ENCODE measurements at places on chromosomes 1 and 21.

GRCh38 chr1:53319296-53320101, 8.4 kb downstream of the LRP8 start:
- no peak for DNase-seq

GRCh38 chr1:221709854-221710253, 32.0 kb downstream of the DUSP10 start:
- no peak for DNase-seq

- no peak for DNase-seq
Observed at GRCh38 chr1:107145637-107146036, 4.8 kb downstream of the NTNG1 start.

DNA sequence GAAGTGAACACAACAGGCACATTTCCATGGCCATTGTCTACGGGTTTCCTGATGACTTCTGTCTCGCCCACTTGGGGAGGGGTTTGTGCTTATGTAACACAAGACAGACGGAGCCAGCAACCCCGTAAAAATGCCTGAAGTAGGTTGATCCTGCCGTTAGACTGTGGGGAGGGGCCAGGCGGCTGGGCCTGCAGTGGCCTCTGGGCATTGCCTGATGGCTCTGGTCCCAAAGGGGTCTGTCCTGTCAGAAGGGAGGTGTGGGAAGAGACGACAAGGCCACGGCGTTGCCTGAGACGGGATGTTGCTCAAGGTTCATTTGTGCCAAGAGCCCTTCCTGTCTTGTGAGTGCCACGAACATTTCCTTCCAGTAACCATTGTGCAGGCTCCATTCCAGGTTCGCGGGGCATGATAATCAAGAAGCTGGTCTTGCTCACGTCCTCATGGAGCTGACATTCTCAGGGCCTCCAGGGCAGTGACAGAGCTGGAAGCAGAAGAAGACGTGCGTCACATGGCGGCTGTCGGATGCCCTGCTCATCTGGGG, 44.7 kb downstream of the ABCG1 start:
- DNase-seq, result no peak

DNA sequence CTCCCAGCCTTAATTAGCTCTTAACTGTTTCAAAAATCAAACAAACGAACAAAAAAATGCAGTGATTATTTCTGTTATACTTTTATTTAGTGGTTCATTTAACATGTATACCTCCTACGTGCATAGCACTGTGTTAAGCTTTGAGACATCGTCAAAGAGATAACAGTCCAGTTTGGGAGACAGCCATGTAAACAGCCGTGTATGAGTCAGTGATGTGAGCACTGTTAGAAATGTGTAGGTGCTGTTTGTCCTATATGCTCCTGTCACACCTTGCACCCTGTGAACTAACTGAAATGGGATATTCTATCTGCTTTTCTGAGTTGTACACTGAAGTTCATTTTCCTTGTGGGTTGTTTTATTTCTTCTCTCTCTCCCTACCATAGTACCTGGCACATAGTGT, 109.7 kb upstream of the CACYBP start:
- no peak for DNase-seq

DNA sequence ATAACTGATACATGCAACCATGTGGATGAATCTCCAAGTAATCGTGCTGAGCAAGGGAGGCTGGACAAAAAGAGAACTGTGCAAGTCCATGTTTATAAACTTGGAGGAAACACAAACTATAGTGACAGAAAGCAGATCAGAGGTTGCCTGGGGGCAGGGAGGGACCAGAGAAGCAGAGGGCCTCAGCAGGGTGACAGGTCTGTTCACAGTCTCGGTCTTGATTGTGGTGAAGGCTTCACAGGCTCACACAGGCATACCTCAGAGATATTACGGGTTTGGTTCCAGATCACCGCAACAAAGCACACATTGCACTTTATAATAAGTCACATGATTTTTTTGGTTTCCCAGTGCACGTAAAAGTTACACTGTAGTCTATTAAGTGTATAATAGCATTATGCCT, 28.5 kb downstream of the ACOT7 start:
- DNase-seq, result no peak

- DNase-seq, result no peak
Observed at GRCh38 chr1:111848852-111849545, 93.3 kb downstream of the DDX20 start.

DNA sequence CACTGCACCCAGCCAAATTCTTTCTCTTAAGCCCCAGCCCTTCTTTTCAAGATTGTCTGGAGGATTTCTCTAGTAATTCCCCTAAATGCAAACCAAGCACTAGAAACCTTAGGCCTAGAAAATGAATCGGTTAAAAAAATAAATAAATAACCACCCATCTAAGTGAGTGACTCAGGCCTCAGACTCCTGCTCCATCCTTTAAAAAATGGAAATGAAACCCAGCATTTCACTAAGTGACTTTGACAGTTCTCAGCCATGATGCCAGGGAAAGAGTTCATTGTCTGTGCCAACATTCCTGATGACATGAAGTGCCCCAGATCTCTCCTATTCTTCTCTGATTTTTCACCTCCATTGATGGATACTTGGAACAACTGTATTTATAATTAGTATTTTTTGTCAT, 415.2 kb upstream of the DAB1 start:
- no peak for DNase-seq

DNA sequence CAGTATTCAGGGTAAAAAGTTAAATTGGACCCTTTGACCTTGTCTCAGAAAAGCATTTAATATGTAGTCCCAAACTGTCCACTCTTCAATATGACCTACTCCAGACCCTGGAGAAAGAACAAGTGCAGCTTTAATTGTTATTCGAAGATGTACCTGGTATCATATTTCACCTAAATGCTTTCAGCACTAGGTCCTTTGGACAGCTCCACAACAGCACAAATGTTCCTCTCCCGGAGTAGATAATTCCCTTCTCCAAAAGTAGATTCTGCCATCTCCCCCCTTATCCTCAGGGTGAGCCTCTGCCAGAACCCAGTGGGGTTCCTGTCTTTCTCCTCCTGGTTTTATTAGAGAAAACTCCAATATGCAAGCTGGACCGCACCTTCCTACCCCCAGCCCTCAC, 104.5 kb upstream of the AJAP1 start:
- no peak for DNase-seq

DNA sequence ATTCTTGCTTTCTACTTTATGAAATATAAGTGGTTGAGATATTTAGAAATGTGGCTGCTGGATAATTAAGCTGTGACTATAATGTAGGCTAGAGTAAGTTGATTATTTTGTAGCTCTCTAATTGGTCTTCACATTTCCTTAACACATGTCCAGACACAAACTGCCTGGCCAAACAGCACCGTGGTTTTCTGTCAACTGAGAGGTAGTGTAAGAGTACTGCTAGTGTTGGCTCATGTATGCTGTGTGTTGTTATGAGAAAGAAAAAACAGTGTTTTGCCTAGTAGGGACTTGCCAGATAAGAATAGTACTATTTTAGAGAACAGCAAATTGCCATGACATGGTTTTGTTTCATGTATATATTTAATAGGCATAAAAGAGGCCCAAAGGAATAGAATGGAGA, 37.1 kb downstream of the TMED5 start:
- no peak for DNase-seq

DNA sequence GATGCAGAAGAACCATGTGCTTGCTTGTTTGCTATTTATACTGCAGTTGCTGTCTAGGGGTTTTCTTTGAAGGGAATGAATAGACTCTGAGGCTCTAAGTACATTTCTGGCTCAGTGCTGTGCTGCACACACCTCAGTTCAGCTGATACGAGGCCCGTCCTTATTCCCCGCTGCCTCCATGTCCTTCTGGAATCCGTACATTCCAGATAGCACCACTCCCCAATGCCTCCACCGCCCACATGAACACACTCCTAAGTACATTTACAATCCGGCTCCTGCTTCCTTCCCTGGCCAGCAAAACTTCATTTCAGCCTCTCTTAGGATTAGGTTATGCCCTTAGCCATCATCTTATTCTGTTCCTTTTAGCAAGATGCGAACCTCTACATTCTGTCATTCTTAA, 57.1 kb downstream of the KCNC4 start:
- no peak for DNase-seq

DNA sequence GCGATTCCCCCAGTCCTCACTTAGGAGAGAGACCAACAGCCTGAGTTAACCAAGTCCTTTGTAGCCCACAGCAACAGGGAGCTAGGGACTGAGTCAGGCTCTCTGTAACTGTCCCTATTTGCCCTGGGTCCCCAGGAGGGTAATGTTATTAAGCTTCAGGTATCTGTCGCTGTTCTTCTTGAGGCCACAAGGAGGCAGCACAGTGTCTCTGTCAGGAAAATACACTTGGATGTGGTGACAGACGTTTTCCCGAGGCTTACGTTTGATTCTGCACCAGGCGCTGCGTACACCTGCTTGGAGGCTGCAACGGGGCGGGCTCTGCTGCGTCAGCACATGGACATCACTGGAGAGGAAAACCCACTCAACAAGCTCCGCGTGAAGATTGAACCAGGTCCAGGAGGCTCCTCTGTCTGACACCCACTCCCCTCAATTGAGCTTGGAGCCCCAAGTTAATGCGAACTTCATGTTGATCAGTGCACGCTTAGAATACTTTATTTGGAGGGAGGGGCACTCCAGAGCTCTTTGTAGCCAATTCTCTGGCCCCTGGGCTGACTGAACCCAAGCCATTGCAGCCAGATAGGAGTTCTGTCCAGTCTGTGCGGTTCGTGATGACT, 10.7 kb upstream of the ELF3 start:
- DNase-seq, result no peak

- DNase-seq, result no peak
Observed at GRCh38 chr1:174397261-174397660, 50.5 kb upstream of the GPR52 start.

DNA sequence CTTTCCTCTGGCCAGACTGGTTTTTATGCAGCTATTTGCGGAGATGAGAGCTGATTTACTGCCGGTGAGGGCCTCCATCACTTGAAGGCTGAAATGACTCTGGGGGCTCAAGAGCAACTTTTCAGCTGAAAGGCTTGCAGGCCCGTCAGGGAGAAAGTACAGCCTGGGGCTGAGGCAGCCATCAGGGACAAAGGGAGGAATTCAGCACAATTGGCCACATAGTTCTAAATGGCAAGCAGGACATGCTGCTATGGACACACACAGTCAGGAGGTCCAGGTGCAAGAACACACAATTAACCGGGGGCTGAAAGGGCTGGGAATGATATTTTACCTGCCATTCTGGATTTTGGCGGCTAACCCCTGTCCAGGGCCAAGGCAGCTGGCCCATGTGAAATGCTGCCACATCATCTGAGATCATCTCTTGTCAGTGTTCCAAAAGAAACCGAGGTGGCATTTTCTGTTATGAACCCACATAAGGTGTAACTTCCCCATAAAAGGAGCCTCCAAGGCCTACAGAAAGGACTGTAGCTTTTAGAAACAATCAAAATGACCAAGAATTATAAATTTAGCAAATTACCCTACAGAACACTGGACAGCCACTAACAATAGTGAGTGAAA, 58.2 kb downstream of the LMX1A start:
- DNase-seq, result no peak

DNA sequence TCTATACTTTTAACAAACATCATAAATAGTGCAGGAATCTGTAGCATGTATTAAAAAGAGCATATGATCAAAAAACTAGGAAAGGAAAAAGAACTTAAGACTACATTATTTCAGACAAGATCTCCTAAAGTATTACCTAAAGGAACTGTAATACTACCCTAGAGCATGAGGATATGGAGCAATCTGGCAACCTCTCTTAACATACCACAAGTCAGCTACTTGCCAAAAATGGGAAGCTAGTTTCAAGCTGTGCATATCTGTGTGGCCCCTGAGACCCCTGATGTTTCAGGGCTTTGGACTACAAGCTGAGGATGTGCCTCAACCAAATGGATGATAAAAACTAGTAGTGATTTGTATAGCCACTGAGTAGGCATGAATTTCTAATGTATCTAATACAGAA, 525.6 kb downstream of the PTBP2 start:
- DNase-seq, result no peak

DNA sequence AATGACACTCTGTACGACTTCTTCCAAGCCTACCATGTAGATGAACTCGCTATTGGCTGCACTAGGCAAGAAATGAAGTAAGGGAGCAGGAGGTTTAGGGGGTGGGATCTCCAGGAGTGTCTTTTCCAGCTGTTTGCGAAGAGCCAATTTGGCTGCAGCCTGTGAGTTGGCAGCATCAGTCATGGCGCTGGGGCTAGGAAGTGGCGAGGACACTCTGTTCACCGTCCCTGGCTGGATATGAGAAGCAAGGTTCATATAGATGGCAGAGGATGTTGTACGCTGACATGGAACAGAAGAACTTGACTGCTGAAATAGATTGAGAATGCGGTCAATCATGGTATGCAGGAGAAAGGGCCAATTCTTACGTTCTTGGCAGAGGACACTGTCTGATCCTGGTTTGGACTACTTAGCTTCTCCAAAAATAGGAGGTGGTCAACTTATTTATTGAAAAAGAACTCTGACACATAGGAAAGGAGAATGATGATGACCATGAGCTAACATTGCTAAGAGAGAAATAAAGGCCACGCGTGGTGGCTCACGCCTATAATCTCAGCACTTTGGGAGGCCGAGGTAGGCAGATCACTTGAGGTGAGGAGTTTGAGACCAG, 41.2 kb downstream of the SLC27A3 start:
- DNase-seq, result no peak

- no peak for DNase-seq
Observed at GRCh38 chr1:159594625-159595405, 7.2 kb downstream of the APCS start.

GRCh38 chr1:237664348-237664747, 226.4 kb downstream of the ZP4 start:
- no peak for DNase-seq

- no peak for DNase-seq
Observed at GRCh38 chr1:228818296-228818695, 83.0 kb downstream of the RHOU start.

- DNase-seq, result no peak
Observed at GRCh38 chr1:33965086-33965485, 101.2 kb downstream of the HMGB4 start.

GRCh38 chr1:224747578-224747977, 131.5 kb downstream of the CNIH3 start:
- DNase-seq, result no peak

- no peak for DNase-seq
Observed at GRCh38 chr1:17561247-17561548, 21.7 kb downstream of the ARHGEF10L start.

DNA sequence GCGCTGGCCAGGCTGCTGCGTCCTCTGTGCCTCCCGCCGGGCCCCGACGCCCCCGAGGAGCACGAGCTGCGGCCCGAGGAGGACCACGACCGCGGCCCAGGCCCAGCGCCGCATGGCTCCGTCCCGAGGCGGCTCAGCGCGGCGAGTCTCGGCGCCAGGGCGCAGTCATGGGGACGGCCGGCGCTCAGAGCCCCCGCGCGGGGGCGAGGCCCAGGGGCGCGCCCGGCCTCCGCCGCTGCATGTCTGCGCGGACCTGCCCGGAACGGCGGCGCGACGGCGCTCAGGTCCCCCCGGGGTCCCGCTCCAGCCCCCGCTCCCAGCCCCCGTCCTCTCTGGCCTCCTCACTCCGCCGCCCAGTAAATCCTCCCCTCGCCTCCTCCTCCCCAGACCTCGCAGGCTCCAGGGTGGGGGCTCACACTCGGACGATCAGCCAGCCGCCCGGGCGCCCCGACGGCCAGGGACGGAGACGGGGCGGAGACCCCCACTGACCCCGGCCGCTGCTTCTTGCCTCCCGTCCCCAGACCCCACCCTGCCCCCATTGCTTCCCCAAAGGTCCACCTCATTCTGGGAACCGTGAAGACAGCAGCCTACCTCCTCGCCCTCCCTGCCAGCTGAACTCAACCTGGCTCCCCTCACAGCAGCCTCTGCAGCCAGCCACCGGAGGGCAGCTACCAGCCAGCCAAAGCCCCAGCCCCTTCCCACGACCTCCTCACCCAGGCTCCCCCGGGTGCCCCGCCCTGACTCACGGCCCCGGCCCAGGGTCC, at the start of gene C1QTNF12:
Gene C1QTNF12, minus strand, starts transcription at position 146 of the 764 bp plus-strand sequence. Its CDS starts 32 bp downstream, at position 114.
- no peak for DNase-seq
